Placental epithelial cell (primary cell): ENCODE measurements at places on chromosomes 6 and 20. TPM values are rescaled to one million over a fixed set of nuclear protein-coding genes. Genes with fewer than 3 reads are reported as not detected.

The SRSF12 gene
- total RNA-seq: 0.43 and 1.2 TPM in 2 replicates

The CENPW gene
- 2.4 and 5.1 TPM in 2 replicates for total RNA-seq

The EBF4 gene
- 4.4 and 13.3 TPM in 2 replicates for total RNA-seq

The BPIFA1 gene
- not detected in 2 replicates for total RNA-seq

The UCKL1 gene
- 21.1 and 21.6 TPM in 2 replicates for total RNA-seq

The FAM217B gene
- 7.9 and 11.9 TPM in 2 replicates for total RNA-seq

The TMEM244 gene
- total RNA-seq: not detected in 2 replicates

The WFDC12 gene
- total RNA-seq: not detected in 2 replicates

The HSPA12B gene
- total RNA-seq: under 0.01 and 0.22 TPM in 2 replicates

The OSBPL2 gene
- 36.9 and 37.4 TPM in 2 replicates for total RNA-seq

The PLA2G7 gene
- 7.2 and 7.5 TPM in 2 replicates for total RNA-seq

The SMLR1 gene
- total RNA-seq: not detected in 2 replicates

The BTBD9 gene
- 5.1 and 8.5 TPM in 2 replicates for total RNA-seq

The TCP11 gene
- total RNA-seq: 0.43 and 1.6 TPM in 2 replicates

The PBOV1 gene
- not detected in 2 replicates for total RNA-seq

The MCHR2 gene
- total RNA-seq: not detected in 2 replicates

The BTNL2 gene
- total RNA-seq: not detected in 2 replicates

The LST1 gene
- not detected in 2 replicates for total RNA-seq

The SLC32A1 gene
- not detected in 2 replicates for total RNA-seq

The RCAN2 gene
- total RNA-seq: not detected in 2 replicates

The HLA-DRA gene
- not detected in 2 replicates for total RNA-seq

The TUBB1 gene
- total RNA-seq: not detected in 2 replicates

The TCFL5 gene
- 9.0 and 10.2 TPM in 2 replicates for total RNA-seq

The ACAT2 gene
- 14.5 and 54.0 TPM in 2 replicates for total RNA-seq

The SSTR4 gene
- 0.43 and 3.5 TPM in 2 replicates for total RNA-seq

The PIGT gene
- total RNA-seq: 55.4 and 59.3 TPM in 2 replicates

The MUC21 gene
- not detected in 2 replicates for total RNA-seq

The ELMO2 gene
- 22.0 and 37.0 TPM in 2 replicates for total RNA-seq

The TMEM200A gene
- total RNA-seq: under 0.01 and 0.33 TPM in 2 replicates
